ENCODE measurements at places on chromosomes 11 and 22.

- no peak for DNase-seq
Measured at GRCh38 chr11:34864424-34864823, 51.8 kb downstream of the APIP start.

GRCh38 chr11:63212742-63213141 lies 30.7 kb downstream of the SLC22A25 start:
- DNase-seq = peak; percentile 19

DNA sequence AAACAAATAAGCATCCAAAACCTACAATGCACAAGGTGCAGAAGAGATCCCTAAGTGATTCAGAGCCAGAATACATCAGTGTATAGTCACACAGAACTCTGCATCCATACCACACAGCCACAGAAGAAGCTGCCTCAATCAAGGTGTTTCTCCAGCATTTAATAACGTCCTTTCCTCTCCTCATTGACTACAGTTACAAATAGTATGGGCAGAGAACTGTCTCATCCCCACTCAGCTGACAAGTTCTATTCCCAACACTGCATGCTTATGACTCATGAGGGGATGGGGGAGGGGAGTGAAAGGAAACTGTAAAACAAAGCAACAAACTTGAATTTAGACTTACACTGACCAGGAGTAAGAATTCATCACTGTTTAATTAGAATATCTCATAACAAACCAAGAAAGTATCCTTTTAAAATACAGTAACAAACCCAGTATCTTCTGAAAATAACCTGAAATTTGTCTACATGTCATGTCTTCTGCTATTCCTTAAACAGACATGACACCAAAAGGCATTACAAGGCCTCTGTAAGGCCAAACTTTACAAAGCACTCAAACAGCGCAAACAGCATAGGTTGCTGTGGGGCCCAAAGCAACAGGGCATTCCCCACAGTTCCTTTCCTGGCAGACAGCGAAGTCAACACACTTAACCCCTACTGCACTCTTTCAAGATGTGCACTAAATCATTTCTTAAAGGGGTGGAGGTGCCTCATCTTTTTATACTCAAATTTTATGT lies 29.3 kb downstream of the CELF1 start:
- peak; percentile 54 for DNase-seq

DNA sequence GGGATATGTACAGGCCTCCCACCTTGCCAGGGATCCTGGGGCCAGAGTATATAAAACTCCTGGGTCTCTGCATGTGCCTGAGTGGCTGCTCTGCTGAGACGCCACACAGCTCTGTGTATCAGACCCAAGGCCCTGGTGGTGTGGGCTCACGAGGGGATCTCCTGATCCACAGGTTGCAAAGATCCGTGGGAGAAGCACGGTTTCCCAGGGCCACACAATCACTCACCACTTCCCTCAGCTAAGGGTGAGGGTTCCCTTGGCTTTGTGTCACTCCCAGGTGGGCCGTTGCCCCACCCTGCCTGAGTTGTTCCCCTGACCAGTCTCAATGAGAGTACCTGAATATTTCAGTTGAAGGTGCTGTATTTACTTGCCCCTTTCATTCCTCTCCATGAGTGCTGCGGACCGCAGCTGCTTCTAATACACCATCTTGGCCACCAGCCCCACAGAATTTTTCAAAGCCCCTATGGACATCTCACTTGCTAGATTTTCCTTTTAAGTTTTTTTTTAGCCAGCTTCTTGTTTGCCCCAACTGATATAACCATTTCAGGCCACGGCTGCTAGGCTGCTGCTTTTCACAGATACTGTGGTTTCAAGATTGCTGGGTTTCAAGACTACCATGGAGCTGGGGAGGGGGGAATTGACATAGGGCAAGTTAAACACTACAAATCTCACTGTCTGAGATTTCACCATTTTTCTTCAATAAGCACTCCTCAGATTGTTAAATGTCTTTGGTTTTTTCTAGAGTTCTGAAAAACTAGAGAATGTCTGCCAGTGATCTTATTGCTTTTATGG lies 13.7 kb upstream of the DEPDC7 start:
- no peak for DNase-seq

DNA sequence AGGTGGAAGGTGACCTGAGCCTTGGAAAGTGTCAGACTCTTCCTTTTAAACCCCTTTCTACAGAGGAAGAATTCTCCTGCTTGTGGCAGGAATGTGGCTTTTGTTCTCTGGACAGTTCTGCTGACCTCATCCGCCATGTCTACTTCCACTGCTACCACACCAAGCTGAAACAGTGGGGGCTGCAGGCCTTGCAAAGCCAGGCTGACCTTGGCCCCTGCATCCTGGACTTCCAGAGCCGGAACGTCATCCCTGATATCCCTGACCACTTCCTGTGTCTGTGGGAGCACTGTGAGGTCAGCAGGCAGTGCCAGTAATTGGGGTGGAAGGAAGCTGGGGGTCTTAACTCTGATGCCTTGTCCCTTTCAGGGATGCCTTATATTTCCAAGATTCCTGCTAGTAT lies 9.3 kb downstream of the HINFP start:
- no peak for DNase-seq

DNA sequence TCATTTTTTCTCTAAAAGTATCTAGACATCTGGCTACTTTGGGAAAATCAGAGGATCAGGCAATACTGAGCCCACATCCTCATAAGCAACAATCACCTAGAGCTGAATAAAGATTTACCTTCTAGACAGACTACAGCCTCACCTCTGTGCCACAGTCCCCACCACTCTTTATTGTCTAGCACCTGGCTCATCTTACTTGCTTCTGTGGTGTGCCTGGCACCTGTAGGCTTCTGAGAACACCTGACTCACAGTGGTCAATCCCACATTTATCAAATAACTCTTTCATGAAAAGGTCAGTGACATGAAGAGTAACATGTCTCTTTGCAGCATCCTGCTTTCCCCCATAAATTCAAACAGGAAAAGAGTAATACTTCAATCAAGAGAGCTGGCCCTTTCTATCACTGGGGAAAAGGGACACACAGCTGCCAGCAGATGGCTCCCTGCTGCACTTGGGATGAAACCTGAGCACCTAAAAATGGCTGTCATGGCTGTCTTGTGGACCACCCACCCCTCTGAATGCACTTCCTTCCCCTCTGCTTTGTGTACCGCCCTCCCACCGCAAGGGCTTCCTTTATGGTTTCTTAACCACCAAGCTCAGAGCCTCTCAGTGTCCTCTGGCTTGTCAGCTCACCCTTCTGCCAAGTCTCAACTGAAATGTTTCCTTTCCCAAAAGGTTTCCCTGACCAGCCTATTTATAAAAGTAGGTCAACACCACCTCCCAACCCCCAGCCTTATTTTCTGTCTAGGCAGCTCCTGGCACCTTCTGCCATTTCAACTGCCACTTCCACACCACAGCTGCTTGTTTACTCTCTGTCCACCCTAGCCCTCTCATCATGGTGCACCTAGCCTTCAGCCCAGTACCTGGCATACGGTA lies 9.3 kb downstream of the TFIP11 start:
- DNase-seq = peak; percentile 75

DNA sequence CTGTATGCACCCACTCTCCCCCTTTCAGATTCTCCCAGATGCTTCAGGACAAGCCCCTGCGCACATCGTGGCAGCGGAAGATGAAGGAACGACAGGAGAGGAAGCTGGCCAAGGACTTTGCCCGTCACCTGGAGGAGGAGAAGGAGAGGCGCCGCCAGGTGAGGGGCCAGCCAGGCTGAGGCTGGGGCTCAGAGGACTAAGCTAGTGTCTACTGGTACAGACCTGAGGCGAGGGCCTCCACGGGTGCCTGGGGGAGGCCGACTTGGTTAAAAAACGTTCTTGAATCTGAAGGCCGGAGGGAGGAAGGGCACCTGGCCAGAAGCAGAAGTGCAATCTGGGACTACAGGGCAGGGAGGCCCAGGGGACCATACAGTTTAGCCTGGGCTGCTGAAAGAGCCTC lies 6.0 kb downstream of the CCDC86 start:
- DNase-seq = no peak

DNA sequence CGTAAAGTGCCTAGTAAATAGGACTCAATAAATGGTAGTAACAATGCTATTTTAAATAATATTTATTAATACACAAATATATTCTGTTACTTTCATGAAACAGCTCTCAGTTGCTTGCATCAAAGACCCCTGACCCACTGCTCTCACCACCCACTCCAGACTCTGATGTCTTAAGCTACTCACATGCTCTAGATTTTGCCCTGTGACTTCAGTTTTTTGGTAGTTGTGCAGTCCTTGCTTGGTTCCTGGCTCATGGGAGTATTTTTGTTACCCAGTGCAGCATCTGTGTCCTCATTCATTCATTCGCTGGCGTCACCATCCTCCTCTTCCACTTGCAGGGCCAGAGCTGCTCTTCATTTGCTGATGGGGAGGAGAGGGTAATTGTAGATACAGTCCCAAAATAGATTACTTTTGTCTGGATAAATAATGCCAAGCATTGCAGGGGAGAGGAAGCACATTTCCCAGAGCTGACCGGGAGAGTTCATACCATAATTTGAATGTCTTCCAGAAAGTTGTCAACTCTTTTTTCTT lies 12.7 kb downstream of the MRPL48 start:
- DNase-seq = no peak

- no peak for DNase-seq
Measured at GRCh38 chr22:46297151-46297812, 612 bp downstream of the GTSE1 start.

DNA sequence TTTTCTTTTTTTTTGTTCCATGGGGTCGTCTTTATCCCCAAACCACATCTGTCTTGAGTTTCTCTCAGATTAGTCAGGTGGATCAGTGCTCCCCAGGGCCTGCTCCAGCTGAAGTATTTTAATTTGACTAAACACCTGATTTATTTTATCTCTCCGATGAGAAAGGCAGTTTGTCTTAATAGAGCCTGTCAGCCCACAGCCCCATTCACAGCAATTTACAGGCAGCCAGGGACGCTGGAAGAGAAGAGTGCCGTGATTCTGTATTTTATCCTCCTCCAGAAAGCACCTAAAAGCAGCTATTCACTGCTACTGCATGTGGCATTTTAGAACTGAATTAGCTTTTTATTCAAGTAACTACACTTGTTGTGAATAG lies 164.5 kb downstream of the SOX6 start:
- DNase-seq = no peak
